ENCODE measurements at places on chromosomes 11 and 22.

- no peak for DNase-seq
These were observed 21.0 kb downstream of the RPL3 start for GRCh38 chr22:39298241-39298987.

- no peak for DNase-seq
These were observed 101.4 kb upstream of the ARHGAP42 start for GRCh38 chr11:100585728-100586127.

GRCh38 chr11:35954205-35954604, 10.3 kb downstream of the LDLRAD3 start:
- DNase-seq: no peak

- no peak for DNase-seq
These were observed 4.3 kb downstream of the GPR152 start for GRCh38 chr11:67448220-67448609.

- no peak for DNase-seq
These were observed 1.6 kb upstream of the FXYD2 start for GRCh38 chr11:117826190-117826570.

- DNase-seq: no peak
These were observed 25.4 kb downstream of the THOC5 start for GRCh38 chr22:29528144-29528543.

DNA sequence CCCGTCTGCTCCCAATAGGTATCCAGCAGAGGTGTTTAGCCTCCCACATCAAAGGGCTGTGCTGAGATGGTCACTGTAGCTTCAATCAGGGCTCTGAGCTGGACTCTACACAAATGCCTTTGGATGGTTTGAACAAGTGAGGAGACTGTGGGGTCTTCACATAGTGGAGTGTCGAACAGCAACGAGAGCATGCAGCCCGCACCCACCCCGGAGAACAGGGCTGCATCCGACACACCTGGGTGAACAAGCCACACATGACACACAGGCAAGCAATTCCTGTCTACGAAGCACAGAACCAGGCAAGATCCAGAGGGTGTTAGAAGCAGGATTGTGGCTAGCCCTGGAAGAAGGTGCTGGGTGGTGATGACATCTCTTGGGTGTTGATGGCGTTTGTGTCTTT, 58.0 kb upstream of the FGF3 start:
- DNase-seq: peak; percentile 39

DNA sequence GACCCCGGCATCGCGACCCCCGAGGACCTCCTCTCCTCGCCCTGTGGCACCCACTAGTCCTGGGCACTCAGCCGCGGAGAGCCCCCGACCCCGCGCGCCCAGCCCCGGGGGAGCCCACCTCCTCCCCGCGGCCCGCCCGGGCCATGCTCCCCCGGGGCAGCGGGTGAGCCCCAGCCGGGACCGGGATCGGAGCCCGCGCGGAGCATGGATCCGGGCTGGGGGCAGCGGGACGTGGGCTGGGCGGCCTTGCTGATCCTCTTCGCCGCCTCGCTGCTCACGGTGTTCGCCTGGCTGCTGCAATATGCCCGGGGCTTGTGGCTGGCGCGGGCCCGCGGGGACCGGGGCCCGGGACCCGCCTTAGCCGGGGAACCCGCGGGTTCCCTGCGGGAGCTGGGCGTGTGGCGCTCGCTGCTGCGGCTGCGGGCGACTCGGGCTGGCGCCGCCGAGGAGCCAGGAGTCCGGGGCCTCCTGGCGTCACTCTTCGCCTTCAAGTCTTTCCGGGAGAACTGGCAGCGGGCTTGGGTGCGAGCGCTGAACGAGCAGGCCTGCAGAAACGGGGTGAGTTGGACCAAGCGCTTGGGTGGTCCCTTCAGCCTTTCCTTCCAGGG, 498 bp downstream of the C2CD2L start:
- DNase-seq: no peak

GRCh38 chr11:112249871-112250610, 10.6 kb downstream of the PLET1 start:
- no peak for DNase-seq

DNA sequence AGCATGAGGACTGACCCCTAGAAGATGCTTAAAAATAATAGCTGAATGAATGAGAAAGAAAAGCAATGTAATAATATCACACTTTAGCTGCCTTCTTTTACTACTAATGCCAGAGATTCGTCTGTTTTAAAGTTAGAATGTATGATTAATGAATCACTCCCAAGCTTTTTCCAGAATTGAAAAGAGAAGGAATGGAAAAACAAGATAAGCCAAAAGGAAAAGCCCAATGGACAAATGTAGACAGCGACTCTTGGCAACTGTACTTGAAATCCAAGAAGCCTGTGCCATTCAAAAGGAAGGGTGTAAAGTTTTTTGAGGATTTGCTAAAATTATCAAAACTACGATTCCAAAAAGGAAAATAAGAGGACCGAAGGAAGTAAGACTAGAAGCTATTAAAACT, 40.8 kb upstream of the PAMR1 start:
- no peak for DNase-seq
